ENCODE measurements at places on chromosomes 12 and 14.

DNA sequence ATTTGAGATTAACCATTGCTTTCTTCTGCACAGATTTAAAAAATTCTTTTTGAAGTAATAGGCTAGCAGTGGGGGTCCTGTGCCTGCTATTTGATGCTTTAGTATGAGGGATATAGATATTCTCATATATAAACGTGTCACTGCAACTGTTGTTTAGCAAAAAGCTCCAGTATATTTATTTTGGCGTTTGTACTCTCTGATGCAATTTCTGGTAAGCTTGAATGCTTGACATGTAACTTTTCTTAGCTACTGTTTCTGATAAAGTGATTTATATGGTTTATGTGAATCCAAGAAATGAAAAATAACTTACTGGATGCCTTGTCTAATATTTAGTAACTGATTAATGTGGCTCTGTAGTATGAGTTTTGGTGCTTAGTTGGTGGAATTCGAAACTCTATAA lies 77.1 kb downstream of the TTLL5 start:
- no peak for DNase-seq

- no peak for DNase-seq
Observed at GRCh38 chr12:91982946-91983345, 162.7 kb downstream of the BTG1 start.

- no peak for DNase-seq
Observed at GRCh38 chr12:99983456-99984258, 1.1 kb downstream of the ANKS1B start.

DNA sequence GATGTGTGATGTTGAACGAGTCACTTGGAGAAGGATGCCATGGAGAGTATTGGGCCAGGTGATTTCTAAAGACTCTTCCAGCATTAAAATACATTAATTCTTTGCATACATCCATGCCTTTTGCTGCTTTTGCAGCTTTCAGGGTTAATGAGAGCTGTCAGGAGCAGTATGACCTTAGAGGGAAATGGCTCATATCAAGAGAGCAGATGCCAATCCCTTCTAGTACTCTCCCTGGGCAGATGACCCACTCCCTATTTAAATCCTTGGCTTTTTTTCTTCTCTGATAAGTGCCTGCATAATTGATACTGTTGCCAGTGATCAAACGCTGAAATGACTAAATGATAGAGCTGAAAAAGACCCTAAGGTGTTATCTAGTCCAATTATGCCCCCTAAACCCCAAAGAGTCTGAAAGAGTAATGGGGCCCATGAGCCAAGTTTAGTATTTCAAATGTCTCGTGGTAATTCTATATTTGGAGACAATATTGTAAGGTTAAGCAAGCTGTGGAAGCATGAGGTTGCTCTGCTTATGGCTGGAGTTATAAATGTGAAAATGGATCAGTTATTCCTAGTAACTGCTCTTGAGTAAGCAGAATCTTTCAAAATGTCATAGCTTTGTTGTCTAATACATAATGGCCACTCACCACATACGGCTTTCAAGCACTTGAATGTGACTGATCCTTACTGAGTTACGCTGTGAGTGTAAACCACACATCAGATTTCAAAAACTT lies 137.3 kb downstream of the ETV6 start:
- no peak for DNase-seq

Data from hepatic stellate cell (primary cell).